Activated CD8-positive, alpha-beta memory T cell treated with anti-CD3 and anti-CD28 coated beads for 4 hours (primary cell): ENCODE measurements at places on chromosomes 7 and 10.

GRCh38 chr7:74032191-74032490 is 4.2 kb downstream of the ELN start:
- DNase-seq: no peak

DNA sequence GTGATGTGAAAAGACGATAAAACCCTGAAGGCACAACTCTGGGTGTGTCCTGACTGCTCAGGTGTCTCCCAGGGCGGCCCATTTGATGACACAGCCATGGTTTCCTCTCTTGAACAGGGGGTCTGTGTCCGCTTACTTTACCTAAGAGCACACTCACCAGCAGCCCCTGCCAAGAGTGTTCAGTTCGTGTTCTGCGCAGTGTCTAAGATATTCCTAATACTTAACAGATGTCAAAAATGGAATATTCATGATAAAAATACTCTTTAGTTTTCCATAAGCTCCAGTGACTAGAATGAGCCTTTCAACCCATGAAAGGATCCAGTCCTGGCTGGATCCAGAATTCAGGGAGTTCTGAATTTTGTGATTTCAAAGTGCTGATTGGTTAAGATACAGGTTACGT is 492.4 kb downstream of the TNS3 start:
- DNase-seq: no peak

DNA sequence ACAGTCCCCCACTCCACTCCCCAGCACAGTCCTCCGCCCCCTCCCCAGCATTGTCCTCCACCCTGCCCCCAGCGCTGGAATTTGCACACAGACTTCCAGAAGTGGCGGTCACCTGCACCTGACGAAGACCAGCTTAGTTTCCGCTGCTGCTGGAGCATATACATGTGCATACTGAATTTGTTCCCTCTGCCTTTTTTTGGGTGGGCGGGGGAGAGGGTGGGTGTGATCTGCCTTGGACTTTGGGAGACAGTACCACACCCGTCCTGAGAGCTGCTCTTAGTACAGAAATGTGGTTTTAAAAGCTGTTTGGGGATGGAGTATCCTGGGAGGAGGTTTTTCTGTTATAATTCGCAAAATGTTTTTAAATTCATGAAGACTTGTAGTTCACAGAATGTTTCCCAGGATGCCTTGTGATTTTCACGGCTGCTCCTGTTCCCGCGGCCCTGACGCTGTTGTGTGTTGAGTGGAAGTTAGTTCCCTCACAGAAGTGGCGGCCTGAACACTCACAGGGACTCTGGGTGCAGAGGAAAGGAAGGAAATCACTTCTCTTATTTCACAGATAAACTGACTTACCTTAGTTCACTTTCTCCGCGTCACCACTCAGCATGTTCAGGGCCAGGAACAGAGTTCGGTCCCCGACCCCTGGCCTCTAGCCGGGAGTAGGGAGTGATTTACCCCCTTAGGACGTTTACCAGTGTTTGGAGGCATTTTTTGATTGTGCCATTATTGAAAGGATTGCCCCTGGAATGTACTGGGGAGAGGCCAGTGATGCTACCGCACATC is 18.6 kb downstream of the PFKP start:
- no peak for DNase-seq

GRCh38 chr10:63384001-63384400 is 81.8 kb downstream of the JMJD1C start:
- DNase-seq: no peak

- DNase-seq: no peak
Observed at GRCh38 chr10:566241-566885, 123.1 kb downstream of the DIP2C start.

- no peak for DNase-seq
Observed at GRCh38 chr10:98264378-98265065, 3.5 kb downstream of the LOXL4 start.

DNA sequence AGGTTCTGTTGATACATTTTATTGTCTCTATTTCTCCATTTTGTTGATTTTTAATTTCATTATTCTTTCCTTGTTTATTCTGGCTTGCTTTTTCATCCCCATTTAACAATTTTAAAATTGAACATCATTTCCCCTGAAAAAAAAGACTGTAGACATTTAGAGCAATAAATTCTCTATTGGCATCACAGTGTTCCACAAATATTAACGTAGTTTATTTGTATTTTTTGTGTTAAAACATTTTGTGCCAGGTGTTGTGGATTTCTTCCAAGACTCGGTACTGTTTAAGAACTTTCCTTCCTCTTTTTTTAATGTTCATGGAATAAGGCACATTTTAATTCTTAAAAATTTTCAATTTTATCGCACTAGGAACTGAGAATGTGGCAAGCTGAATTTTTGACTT is 156.1 kb upstream of the NPY start:
- DNase-seq: no peak

- no peak for DNase-seq
Observed at GRCh38 chr10:133239990-133240389, 2.3 kb downstream of the VENTX start.

DNA sequence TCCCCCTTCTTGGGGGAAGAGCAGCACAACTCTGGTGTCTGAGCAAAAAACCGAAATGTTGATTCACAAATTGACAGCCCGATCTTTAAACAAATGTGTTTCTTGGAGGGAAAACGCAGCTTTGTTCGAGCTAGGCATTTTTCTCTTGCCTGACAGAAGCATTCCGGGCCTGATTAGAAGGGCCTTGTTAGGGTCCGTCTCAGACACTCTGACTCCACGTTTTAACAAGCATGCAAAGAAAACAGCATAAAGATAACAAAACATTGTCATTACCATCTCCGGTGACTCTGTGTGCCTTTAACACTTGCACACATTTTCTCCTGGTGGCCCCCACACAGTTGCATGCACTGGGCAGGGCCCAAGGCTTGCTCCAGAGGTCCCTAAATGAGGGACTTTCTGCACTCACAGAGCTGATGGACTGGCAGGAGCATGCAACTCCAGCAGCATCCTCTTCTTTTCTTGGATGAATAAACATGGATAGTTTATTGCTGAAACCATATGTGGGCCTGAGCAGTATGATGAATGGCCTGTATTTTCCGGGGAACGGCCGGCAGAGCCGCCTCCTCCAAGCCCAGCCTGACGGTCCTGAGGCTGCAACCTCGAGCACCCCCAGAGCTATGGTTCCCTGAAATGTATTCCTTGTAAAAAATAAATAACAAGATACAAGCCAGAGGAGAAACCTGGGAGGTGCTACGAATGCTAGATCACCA is 50.9 kb downstream of the EBF3 start:
- no peak for DNase-seq

DNA sequence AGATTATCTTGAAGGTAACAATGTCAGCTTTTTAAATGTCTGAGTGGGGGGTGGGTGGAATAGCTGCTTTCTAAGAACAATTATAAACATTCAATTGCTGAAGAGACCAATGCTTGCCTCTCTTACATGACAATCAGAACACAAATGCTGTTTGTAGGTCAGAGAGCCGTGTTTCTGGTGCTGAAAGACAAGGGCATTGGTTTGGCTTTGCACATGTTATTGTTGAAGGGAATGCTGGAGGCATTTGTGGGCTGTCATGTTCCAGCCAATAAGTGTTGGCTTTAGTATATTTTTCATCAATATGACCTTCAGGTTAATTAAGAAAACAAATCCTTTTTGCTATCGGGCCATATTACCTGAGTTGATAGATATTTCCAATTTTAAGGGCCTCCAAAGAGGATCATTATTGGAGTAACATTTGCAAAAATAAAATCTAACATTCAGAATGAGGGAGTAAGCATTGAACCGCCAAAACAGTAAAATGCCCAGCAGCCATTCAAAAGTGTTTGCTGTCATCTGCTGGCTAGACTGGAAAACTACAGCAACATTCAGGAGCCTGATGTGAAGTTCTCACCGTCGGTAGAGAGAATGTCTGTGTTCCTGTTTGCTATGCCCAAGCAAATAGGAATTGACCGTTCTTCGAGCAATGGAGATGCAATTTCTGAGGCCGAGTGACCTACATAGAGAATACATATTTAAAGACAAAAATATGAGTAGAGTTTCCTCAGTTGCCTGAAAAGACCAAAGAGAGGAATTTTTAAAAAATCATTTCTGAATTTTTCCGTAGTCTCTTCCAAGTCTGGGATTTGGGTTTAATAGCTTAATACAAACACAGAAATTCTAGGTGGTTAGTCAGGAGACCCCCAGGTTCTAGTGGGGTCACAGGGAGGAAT is 118.9 kb downstream of the APBB1IP start:
- no peak for DNase-seq

DNA sequence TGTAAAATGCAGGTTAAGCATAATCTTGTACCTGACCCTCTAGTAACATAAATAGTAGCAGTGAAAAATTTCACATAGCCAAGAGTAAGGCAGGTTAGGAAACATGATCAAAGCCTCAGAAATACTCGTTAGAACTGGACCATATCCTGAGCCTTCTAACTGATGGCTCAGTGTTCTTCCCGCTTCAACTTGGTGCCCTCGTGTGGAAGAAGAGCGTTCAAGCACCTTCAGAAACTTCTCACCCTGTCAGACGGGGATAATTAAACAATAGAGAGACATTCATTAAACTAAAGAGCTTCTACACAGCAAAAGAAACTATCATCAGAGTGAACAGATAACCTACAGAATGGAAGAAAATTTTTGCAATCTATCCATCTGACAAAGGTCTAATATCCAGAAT is 124.5 kb downstream of the MYOF start:
- no peak for DNase-seq

- DNase-seq: no peak
Observed at GRCh38 chr7:124113045-124113444, 80.2 kb upstream of the TMEM229A start.

- DNase-seq: no peak
Observed at GRCh38 chr10:93254180-93254853, 180.6 kb downstream of the CYP26A1 start.

DNA sequence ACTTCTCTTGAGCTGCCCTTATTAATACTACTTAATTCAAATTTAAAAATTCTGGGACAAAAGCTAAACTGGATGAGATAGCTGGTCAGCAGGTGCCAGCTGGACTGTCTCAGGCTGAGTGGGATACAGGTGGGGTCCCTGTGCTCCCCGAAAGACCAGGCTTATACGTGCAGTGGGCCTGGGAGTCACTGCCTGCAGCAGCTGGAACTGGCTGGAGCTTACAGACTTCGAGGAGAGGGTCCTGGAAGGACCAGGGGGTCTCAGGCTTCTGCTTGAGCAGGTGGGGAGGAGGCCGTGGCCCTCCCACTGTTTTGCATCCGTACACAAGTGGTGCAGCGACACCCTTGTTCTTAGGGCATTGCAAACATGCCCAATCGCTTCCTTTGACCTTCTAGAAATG is 203.7 kb downstream of the GLRX3 start:
- no peak for DNase-seq

GRCh38 chr7:72437061-72437585 is 25.0 kb upstream of the CALN1 start:
- no peak for DNase-seq

DNA sequence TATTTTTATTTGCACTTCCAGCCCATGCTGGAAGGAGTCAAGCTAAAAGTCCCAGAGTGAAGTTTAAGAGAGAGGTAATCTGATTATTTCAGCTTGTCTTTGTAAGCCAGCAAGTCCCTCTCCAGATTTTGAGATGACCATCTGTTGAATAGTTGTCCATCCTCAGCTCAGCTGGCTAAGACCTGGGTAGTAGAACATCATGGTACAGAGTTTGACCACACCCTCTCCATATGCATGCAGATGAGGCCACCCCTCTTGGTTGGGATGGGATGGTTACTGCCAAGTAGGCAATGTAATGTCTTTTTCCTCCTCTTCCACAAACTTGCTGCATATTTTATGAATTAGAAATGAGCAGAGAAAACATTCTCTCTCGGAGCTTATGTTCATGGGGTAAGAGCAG is 639.8 kb downstream of the SORCS3 start:
- no peak for DNase-seq

DNA sequence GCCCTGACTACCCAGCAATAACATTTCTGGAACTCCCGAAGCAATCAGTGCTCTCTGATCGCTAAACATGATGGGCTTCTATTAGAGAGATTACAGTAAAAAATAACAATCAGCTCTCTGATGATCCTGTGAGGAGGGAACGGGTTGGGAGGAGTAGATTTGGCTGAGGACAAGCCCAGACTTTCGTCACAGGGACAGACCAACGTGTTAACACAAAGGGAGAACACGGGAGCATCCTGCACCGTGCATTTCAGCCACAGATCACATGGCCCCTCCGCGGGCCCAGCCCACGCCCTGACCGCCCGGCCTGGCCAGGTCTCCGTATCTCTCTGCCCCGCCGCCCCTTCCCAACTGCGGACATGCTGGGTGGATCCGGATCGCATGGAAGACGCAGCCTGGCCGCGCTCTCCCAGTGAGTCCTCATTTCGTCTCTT is 95.0 kb upstream of the AGBL3 start:
- no peak for DNase-seq
